Pancreas (tissue), 10 donors: ENCODE measurements at places on chromosomes 13 and 19. TPM values are rescaled to one million over a fixed set of nuclear protein-coding genes. Genes with fewer than 3 reads are reported as not detected.

The FXYD1 gene
- 6.8 TPM for total RNA-seq

The CHST8 gene
- 0.41 TPM for total RNA-seq

The ZNF613 gene
- total RNA-seq, result 0.93 TPM

The ZNF426 gene
- total RNA-seq, result 10.4 TPM

The ELAVL3 gene
- total RNA-seq, result 0.15 TPM

DNA sequence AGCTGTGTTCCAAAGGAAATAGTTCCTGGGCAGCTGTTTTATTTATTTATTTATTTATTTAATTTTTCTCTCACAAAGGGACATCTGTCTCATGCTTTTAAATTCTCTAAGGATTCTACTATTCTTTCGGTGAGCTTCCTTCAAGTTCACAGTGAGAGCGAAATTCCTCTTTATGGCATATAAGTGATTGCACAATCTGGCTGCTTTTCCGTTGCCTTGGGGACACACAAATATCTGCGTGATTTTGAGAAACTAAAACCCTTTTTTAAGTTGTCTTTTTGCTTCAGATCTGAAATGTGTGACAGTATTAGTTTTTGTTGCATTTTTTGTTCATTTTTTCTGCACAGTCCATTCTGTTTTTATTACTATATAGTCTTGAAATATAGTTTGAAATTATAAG lies 19.2 kb downstream of the ZNF486 start:
- DNase-seq, result no peak

- no peak for DNase-seq
These were observed 59.6 kb downstream of the GPALPP1 start for GRCh38 chr13:45048890-45049407.

DNA sequence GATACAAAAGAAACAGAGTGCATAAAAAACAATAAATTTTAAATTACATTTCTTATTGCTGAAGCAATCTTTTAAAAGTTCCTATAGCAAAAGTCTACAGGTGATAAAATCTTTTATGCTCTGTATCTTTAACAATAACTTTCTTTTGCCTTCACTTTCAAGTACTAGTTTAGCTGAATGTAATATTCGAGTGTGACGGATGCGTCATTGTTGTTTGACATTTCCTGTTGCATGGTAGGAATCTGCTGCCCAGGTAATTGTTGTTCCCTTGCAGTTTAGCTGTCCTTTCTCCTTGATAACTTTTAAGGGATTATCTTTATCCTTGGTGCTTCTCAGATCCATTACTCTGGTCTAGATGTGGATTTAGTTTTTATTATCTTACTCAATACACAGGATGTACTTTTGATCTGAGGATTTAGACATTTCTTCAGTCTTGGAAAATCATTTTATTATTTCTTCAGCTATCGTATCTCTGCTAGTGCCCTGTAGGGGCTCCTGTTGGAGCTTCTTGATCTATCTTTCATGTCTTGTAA lies 2.1 kb upstream of the CPB2 start:
- DNase-seq, result no peak
